ENCODE measurements at places on chromosomes 12 and 14.

DNA sequence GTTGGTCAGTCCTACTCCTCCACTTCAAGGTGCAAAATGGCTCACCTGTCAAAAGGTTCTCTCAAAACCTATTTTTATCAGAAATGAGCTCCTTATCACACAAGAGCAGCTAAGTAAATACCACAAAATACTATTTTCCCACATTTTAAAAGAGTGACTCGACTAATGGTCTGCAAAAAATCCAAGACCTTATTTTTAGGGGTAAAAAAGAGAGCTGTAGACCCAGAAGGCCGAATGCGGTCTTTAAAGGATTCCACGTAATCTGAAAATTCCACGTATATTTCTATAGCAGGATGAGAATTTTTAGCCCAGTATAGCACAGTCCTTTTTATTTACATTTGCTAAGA is 3.8 kb downstream of the C14orf93 start:
- no peak for DNase-seq

GRCh38 chr14:46306267-46306666 is 345.3 kb downstream of the RPL10L start:
- no peak for DNase-seq

DNA sequence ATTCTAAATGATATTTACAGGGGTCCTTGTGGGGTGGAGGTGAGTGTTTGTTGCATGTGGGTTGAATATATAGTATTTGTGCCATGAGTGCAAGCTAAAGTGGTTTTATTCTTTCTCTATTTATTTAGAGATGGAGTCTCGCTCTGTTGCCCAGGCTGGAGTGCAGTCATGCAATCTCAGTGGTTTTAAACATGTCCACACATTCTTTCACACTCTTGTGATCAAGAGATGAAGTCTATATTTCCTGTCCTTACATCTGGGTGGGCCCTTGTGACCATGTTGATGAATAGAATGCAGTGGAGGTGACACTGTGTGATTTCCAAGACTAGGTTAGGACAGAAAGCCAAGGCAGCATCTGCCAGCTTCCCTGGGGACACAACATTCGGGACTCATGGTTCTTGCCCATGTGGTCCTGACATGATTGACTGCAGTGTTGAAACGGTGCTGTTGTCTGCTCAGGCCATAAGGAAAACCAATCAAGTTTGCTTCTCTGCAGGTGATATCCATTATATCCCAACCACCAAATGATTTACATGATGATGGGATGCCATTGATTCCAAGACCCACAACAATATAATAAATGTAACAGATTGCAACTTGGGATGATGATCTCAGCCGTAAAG is 172.6 kb downstream of the SUDS3 start:
- DNase-seq, result no peak

GRCh38 chr12:47553266-47553665 is 152.6 kb downstream of the RPAP3 start:
- no peak for DNase-seq

DNA sequence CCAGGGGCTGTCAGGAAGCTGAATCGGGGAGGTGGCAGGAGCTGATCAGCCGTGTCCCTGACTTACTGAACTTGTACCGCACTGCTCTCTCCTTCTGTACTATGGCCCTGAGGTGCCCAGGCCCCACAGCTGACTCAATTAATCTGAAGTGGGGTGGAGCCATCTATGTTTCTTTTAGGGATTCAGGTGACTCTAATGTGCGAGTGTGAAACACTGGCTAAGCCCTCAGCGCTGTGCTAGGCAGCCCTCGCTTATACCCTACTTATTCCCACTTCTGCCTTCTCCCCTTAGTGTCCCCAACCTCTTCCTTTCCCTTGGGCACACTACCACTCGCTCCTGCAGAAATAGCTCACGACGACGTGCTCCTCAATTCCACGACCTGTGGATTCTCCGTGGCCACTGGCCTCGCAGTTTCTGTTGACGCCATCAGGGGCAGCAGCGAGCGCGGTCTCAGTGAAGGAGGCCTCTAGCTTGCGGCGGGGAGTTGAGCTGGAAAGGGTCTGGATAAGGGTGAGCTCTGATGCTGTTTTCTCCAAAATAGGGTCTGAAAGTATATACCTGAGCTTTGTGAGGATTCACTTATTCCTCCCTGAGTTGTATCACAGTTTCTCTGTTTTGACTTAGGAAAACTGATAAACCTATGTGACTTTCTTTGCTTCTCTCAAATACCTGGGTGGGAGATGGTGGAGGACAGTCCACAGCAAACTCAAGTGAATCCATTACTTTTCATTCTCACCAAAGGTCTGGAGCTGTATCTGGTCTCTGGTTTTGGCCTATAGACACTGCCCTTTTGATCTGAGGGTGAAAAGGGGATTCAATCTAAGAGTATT is 167.6 kb downstream of the SLC41A2 start:
- DNase-seq, result peak; percentile 5

GRCh38 chr12:1553536-1553935 is 40.8 kb downstream of the FBXL14 start:
- DNase-seq, result no peak

DNA sequence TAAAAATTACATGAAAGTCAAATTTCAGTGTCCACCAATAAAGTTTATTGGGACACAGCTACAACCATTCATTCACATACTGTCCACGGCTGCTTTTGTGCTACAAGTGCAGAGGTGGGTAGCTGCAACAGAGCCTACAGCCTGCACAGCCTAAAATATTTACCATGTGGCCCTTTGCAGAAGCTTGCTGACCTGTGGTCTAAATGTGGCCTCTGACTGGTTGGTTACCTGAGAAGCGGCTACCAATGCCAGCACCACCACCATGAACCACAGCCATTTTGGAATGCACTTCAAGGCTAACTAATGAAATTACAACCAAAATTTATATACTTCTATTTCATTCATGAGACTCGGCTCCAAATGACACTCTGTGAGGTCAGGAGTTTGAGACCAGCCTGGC is 58.6 kb downstream of the NT5DC3 start:
- no peak for DNase-seq

- DNase-seq, result peak; percentile 57
These were observed at the start of gene CACNB3 for GRCh38 chr12:48817873-48818830. CACNB3 (plus strand) TSS chr12:48818496; CDS start chr12:48818930, 434 bp downstream.

- no peak for DNase-seq
These were observed 338.3 kb downstream of the DPF3 start for GRCh38 chr14:72555609-72556000.

DNA sequence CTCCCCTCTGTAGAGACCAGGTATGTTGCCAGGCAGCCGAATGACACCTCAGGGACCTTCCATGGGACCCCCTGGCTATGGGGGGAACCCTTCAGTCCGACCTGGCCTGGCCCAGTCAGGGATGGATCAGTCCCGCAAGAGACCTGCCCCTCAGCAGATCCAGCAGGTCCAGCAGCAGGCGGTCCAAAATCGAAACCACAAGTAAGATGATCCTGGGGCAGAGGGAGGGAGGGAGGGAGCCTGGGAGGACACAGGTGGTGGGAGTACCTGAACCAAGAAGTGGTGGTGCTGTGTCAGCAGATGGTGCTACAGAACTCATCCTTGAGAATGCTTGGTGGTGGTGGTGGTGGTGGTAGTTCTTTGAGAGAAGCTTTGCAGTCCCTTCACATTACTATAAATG is 1.0 kb downstream of the SMARCD1 start:
- no peak for DNase-seq

DNA sequence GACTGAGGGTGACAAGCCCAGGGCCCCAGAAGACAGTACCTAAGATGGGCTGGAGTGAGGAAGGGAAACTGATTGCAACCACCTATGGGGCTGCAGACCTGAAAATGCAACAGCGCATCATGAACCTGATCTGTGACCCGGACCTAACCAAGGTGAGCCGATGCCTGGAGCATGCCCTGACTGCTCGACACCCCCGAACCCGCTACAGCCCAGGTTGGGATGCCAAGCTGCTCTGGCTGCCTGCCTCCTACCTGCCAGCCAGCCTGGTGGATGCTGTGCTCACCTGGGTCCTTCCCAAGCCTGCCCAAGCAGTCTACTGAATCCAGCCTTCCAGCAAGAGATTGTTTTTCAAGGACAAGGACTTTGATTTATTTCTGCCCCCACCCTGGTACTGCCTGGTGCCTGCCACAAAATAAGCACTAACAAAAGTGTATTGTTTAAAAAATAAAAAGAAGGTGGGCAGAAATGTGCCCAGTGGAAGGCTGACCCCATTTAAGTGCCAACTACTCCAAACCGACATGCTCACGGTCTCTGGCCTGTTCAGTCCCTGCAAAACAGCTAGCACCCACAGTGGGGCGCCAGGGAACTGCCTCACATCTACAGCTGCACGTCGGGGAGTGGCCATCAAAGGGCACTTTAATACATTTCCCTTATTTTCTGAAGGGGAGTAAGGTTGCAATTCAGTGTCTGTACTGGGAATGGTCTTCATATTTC is 4.2 kb downstream of the RDH5 start:
- peak; percentile 33 for DNase-seq

DNA sequence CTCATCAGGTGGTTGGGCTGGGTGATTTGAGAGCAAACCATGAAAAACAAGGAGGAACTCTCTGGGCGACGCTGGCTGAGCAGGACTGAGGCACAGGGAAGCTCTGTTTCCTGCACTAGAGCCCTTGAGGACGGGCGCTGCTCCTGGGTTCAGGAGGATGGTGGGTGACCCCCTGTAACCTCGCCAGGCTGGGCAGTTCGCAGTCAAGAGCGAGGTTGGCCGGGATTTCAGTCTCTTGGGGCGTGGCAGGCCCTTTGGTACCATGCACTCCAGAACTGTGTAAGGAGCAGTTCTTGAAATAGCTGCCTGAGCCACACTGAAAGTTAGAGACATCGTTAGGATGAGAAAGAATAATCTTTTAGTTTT is 202.2 kb downstream of the TSPAN9 start:
- DNase-seq, result no peak

GRCh38 chr14:73760598-73761586 is 46.7 kb upstream of the PNMA1 start:
- DNase-seq, result no peak

DNA sequence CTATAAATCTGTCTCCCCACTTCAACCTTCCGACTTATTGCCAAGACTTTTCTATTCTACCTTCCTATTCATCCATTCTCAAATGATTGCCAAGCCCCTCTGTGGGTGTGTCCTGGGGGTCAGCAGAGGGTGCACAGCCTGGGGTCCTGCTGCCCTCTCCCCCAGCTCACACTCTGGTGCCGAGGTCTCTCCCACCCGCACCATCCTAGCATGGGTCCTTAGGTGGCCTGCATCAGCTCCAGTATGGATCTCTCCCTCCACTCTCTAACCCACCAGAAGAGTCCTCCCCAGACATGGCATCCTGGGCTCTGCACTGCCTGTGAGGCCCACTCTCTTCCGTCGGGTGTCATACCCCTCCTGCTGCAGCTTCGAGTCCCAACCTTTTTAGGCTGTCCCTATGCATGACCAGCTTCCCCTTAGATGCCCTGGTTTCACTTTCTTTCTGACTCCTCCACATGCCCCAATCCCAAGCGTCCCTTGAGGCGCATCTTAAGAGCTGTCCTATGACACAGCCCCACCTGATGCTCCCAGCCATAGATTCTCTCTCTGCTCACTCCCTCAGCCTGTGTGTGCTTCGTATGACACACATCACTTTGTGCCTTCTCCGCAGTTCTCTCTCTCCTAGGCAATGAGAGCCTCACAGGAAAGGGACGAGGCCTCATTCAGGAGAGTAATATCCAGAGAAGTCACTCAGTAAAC is 43.9 kb downstream of the GIT2 start:
- DNase-seq, result no peak

GRCh38 chr14:95134304-95134933 is 22.9 kb downstream of the DICER1 start:
- DNase-seq, result no peak

DNA sequence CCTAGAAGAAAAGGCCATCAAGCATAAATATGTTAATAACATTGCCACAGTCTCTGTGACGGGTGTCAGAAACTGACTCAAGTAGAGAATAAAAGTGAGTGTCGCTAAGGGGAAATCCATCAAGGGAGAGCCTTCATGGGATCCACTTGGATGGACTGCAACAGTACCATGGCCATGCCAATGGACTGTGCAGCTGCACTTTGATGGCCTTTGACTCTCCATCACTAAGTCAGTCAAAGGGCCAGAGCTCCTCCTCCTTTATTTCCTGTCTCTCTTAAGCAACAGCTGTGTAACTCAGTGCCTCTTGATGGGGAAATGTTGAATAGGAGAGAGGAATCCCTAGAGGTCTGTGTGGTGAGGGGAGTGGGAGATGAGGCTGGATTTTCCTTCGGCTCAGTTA is 335.2 kb downstream of the BMP4 start:
- no peak for DNase-seq

DNA sequence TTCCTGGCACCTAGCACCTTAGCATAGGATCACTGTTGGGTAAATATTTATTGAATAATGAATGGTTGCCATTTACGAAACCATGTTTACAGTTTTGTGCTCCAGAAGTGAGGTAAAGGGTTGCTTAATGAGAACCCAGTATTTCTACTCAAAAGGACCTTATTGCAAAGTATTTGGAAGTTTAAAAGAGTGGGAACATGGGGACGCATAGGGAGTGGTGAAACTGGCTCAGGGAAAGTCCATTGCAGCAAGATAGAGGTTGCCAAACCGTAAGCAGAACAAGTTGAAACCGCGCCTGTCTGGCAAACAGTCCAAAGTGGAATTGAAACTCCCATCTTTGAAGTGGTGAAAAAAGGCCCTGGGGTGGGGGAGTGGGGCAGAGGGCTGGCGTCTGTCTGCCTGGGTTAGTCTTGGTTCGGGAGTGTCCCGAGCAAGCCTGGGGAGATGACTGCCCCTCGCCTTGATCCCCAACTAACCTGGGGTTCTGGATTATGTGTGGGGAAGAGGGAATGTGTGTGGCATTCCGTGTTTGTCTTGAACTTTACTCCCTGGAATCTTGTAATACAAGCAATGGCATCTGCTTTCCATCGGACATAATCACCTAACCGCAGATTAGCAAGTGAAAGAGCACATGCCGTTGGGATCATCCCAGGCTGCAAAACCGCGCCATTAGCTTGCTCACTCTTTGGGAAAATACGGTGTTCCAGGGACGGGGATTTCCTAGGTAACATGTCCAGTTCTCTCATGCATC is 7.2 kb downstream of the ALDH2 start:
- no peak for DNase-seq

Measured in stimulated activated CD8-positive, alpha-beta memory T cell treated with anti-CD3 and anti-CD28 coated beads, Interleukin-4, amount 100 ng/mL, for 4 hours (primary cell).